ENCODE measurements at places on chromosomes 5 and 9.

DNA sequence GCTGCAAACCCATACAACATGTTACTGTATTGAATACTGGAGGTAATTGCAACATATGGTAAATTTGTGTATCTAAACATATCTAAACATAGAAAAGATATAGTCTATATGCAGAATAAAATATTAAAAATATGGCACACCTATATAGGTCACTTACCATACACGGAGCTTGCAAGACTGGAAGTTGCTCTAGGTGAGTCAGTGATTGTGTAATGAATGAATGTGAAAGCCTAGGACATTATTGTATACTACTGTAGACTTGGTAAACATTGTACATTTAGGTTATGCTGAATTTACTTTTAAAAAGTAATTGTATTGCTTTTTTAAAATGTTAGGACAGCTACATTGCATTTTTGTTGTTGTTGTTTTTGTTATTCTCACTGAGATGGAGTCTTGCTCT, 968.8 kb downstream of the TLE1 start:
- DNase-seq: no peak

- no peak for DNase-seq
These were observed 115.1 kb upstream of the MTAP start for GRCh38 chr9:21687351-21687750.

DNA sequence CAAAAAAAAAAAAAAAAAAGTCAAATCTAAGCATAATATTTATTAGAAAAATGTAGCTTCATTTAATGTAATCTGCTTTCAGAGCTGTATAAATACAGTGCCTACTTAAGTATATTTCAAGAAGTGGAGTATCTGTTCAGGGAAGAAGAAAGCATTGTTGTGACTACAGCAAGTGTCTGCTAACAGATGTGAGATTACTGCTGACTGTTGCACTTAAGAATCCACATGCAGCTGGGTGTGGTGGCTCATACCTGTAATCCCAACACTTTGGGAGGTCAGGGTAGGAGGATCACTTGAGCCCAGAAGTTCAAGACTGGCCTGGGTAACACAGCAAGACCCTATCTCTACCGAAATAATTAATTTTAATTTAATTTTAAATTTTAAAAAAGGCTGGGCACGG, 19.0 kb downstream of the KDM3B start:
- DNase-seq: no peak

DNA sequence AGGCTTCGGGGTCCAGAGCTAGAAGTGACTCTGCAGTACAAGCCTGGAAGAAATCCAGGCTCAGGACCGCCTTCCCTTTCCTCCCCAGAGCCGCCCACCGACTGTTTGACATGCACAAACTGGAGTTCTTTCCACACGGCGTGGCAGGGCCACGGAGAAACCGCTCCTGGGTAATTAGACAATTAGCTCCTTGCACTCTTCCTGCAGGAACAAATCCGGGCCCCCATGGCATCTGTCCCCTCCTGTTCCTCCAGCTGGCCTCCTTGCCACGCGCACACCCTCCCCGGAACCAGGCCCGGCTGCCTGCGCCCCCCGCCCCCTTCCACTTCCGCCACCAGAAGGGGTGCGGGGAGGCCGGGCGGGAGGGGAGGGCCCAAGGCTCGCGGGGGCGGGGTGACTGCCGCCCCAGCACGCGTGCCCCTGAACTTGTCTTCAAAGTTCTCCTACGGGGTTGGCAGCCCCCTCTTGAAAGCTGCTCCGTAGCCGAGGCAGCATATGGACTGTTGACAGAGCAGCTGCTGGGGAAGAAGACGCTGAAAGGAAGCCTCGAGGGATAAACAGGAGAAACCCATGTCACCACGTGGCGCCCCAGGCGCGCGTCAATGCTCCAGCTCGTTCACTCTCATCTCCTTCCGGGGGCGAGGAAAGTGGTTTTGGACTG, 74.3 kb downstream of the SEC61B start:
- DNase-seq: no peak

DNA sequence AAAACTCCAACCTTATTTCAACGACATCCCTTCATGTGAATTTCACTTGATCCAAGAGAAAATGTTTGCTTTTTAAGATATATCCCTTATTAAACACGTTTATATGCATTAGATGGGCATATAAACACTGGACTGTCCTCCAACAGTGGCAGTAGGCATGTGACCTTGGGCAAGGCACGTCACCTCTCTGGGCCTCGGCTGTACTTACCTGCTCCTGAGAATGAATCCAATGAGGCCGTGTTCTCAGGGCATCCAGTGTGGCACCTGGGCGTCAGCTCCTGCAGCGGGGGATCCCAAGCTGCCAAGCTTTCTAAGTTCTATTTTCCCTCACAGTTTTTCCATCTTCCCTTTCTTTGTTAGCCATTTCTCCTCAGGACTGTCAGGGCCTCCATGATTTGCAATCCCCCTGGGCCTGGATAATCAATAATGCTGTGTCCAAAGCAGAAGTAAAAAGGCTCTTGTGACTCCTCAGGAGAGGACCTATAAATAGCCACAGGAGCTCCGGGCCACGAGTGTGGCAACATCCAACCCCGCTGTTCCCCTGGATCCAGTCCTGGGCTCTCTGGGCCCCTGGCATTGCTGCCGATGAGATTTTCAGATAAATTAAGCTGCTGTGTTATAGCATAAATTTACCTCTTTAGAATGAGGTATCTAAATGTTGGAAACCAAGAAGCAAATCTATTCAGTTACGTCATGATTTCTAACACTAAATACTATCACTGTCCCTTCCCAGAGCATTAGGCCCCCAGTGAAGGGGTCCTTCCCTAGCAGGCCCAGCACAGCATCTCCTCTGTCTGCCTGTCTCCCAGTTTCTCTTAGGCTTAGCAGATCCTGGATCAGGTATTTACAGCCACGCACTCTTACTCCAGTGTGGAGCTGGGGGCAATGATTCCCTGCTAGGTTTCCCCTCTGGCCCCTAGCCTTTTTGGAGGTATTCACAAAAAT, 76.8 kb downstream of the PTPN3 start:
- no peak for DNase-seq

DNA sequence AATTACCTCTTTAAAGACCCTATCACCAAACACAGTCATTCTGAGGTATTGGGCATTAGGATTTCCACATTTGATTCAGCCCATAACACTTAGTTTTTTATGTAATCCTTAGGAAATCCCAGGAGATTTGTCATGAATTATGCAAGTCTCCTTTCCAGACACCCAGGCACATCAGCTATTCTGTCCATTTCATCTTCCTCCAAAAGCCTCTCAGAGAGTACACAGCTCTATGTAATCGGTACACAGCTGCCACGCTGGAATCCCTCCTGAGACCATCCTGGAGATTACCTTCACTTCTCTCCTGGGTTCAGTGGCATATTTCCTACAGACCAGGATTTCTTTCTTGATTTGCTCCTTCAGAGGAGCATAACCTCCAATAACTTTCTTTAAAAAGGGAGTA, 2309.8 kb upstream of the WWC1 start:
- DNase-seq: no peak

GRCh38 chr9:2128141-2128540, 113.0 kb downstream of the SMARCA2 start:
- no peak for DNase-seq

GRCh38 chr5:134242146-134242545, 16.3 kb upstream of the PPP2CA start:
- peak; percentile 76 for DNase-seq

- DNase-seq: no peak
These were observed 120.9 kb upstream of the TMEM161B start for GRCh38 chr5:88389338-88390095.

GRCh38 chr5:131259326-131259725, 4.5 kb upstream of the CDC42SE2 start:
- no peak for DNase-seq

- DNase-seq: no peak
These were observed 4.5 kb downstream of the OCLN start for GRCh38 chr5:69497006-69497520.

- no peak for DNase-seq
These were observed 383.4 kb downstream of the ENC1 start for GRCh38 chr5:74257060-74257527.

DNA sequence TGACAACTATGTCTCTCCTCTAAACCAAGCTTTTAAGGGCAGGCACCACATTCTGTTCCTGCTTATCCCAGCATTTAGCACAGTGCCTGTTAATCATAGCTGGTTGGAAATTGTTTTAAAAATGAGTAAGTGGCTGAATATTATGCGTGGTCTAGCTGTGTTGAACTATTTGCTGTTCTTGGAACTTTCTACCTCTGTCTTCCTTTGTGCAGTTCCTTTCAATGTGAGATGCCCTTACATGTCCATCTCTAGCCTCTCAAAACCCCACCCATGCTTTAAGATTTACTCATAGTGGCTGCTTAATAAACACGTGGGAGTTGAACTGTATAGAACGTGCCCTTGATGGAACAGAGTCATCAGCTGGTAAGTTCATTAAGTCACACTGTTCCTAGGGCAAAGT, 34.5 kb downstream of the C9orf57 start:
- no peak for DNase-seq

GRCh38 chr9:110426052-110426709, 88.5 kb upstream of the TXNDC8 start:
- no peak for DNase-seq

GRCh38 chr5:16666883-16667398, 50.1 kb upstream of the RETREG1 start:
- DNase-seq: no peak

DNA sequence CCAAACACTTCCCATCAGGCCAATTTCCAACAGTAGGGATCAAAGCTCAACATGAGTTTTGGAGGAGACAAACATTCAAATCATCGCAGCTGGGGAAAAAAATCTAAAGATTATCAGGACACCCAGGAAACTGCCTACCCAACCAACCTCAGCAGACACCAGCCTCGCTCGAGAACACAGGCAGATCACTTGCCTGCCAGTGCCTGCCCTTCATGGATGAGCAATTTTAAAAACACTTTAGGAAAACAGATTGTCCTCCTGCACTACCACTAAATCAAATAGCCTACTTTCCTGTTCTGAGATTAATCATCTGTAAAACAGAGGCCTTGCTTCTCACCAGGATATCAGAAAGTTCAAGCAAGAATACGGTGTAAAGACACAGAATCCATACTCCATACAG, 14.7 kb upstream of the TMEM174 start:
- no peak for DNase-seq

DNA sequence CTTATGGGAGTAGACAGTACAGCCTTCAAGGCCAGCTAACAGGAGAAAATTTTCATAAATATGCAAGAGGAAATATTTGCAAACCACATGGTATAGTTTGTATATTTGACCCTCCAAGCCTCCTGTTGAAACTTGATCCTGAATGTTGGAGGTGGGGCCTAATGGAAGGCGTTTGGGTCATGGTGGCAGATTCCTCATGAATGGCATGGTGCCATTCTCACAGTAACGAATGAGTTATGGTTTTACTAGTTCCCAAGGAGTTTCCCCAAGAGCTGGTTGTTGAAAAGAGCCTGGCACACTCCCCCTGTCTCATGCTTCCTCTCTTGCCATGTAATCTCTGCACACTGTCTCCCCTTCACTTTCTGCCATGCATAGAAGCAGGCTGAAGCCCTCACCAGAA, 3.3 kb upstream of the PAIP1 start:
- no peak for DNase-seq

DNA sequence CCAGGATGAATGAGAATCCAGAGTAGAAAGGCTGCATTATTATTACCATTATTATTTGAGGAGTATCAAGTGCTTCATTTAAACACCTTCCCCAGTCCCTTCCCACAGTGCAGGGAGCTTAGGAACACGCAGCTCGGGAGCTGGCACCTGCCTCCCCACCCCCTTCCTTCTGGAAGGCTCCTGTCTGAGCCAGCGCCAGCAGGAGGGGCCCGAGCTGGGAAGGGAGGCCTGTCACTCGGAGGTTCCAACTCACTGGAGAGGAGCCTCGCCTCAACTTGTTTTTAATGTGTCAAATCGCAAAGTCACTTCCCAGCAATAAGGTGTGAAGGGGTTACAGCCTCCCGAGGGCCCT, 156.4 kb upstream of the IRX4 start:
- DNase-seq: no peak

- no peak for DNase-seq
These were observed 20.7 kb downstream of the ZNF462 start for GRCh38 chr9:106883626-106884190.

- DNase-seq: peak; percentile 25
These were observed 6.8 kb downstream of the KIF12 start for GRCh38 chr9:114092336-114092735.

- DNase-seq: no peak
These were observed at the start of gene HTR1A for GRCh38 chr5:63962279-63962678. TSS of gene HTR1A (minus strand) at chr5:63962445. CDS start at chr5:63961719, 726 bp downstream.

GRCh38 chr5:14593326-14594021, 11.9 kb downstream of the OTULINL start:
- DNase-seq: no peak

DNA sequence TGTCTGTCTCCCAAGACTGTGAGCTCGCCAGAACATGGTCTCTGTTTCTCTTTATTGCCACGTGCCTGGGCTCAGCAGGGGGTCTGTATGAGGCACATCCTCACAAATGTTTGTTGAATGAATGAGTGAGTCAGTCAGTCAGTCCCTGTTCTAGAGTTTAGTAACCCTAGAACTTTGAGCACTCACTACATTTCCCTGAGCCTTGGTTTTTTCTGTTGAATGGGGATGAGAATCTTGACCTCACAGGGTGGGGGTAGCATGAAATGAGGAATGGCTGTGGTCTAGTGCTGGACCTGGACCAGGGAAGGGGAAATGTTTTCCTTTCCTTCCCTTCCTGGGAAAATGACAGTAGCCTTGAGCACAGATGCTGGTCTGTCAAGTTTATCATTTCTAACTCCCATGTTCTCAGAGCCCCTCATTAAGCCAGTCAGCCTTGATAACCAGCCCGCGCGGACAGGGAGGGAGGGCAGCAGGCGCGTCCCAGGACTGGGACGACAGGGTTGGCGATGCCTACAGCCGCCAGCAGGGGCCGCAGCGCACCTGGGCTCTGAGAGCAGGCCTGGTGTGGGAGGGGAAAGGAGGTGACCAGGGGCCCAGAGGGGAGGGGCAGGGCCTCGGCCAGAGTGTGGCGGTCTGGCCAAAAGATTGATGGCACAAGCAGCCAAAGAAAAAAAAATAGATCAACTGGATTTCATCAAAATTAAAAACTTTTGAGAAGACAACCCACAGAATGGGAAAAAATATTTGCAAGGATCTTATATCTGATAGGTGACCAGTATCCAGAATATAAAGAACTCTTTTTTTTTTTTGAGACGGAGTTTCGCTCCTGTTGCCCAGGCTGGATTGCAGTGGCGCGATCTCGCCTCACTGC, 24.1 kb upstream of the WNK2 start:
- DNase-seq: peak; percentile 60

Data from SJSA1 (cell line).